Posterior vena cava (tissue), 2 donors: ENCODE measurements at places on chromosomes 4 and X. TPM values are rescaled to one million over a fixed set of nuclear protein-coding genes. Genes with fewer than 3 reads are reported as not detected.

GRCh38 chrX:327660-328126 lies 9.1 kb upstream of the GTPBP6 start:
- DNase-seq, result peak; percentile 67

- DNase-seq, result no peak
These were observed 1624.0 kb upstream of the IGFBP7 start for GRCh38 chr4:58734030-58734674.

The SPACA5 gene
- total RNA-seq, result not detected

The LYAR gene
- total RNA-seq, result 14.1 TPM

DNA sequence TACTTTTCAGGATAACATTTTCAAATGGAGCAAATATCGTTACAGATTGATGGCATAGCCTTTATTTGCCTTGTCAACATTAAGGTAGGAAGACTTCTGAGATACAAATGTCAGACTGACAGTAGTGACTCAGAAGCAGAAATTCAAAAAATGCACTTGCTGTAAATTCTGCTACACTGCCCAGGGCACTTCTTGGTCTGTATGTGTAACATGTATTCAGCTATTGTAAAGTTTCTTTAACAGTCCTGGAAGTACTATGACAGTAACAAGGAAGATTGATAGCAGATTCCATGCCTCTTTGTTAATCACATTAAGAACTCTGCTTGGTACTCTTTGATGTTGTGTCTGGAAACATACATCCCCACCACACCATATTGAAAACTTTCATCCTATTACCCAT lies 69.6 kb upstream of the PCDH18 start:
- DNase-seq, result no peak

DNA sequence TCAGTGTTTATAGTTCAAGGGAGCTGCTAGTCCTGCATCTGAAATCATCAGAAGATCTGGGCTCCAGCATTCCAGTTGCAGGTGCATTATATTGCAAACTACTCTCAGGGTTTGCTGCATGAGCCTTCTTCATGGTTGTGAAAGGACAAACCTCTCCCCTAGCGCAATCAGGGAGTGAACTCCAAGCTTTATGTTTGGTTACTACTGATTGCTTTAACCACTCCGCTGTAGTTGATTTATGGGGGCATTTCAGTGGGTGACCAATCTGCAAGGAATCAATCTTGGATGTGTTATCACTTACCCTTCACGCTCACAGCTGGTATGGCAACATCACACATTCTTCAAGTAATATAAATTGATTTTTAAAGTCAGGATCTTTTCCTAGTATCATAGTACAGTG lies 552.1 kb downstream of the SPOCK3 start:
- no peak for DNase-seq
